CD4-positive, alpha-beta T cell treated with Interleukin-2 at 100 ng/mL for 4 hours (primary cell): ENCODE measurements at places on chromosomes 4 and X.

DNA sequence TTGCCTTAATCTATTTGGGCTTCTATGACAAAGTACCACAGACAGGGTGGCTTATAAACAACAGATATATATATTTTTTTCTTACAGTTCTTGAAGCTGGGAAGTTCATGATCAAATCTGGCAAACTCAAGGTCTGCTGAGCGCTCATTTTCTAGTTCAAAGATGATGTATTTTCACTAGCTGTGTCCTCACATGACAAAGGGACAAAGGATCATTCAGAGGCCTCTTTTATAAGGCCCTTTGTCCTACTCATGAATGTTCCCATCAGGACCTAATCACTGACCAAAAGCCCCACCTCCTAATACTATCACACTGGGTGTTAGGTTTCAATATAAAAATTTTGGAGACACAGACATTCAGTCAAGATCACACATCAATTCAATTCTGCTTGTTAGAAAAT, 2025.2 kb downstream of the PCDH7 start:
- no peak for DNase-seq

DNA sequence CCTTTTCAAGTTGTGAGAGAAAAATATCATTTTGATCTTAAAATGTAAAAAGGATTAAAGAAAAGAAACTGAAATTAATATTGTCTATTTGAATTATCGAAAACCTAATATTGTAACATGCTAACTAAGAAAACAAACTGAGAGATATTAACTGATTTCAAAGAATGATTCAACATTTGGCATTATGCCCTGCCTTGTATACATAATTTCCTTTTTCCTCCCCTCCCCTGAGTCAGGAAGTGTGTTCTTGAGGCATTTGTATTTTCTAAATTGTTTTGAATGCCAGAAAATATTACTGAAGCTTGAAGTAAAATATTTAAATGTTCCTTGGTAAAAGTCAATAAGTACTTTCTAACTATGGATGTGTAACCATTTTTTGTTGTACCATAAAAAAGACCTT, 49.4 kb downstream of the RPS6KA3 start:
- DNase-seq = peak; percentile 44

- no peak for DNase-seq
These were observed 2067.7 kb downstream of the ARAP2 start for GRCh38 chr4:34176609-34177008.

- no peak for DNase-seq
These were observed 26.5 kb upstream of the MANBA start for GRCh38 chr4:102787096-102787881.

DNA sequence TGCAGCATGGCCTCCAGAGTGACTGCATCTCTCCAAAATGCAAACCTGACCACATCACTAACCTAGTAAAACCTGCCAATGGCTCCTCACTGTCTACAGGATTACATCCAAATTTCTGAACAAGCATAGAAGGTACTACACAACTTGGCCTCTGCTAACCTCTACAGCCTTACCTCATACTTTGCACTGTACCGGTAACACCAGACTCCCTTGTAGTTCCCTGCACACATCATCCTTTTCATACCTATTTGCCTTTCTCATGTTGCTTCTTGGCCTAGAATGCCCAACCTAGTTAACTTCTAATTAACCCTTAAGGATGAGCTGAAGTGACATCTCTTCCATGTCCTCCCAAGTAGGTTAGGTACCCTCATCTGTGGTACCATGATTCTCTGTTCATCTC, 33.4 kb upstream of the KCNE5 start:
- DNase-seq = no peak

DNA sequence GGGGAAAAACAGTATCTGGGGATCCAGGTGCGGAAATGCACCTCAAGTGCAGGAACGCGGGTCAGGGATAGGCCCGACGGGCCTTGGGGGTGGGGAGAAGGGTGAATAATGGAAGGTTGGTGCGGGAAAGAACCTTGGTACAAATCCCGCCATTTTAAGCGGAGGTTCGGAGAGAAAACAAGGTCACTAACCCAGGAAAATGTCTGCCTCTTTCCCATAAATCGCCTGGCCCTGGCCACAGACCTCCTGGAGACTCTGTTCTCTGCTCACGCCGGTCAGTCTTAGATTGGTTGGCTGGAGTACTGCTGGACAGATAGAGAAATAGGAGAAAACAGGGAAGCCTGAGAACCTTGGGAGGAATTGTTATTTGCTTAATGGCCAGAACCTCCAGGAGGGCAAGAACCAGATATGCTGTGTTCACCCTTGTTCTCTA, 897 bp upstream of the FBXL5 start:
- no peak for DNase-seq

GRCh38 chrX:5307416-5307815, 921.3 kb downstream of the NLGN4X start:
- no peak for DNase-seq

GRCh38 chr4:69731241-69731640, 29.2 kb downstream of the SULT1B1 start:
- no peak for DNase-seq

DNA sequence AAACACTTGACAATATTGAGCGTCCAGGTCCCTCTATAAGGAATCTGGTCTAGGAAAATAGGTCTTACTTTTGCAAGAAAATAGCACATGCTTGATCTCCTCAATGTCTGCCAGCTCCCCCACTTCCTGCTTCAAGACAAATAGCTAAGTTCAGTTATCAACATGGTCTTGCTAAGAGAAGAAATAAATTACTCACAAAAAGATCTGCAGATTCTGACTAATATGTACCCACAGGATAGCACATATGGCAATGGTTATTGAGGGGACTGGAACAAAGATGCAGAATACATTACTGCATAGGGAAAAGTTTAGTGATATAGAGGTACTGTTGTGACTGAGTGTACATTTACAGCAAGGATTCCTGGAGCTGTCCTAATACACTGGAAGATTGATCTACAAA, 457.5 kb upstream of the GRID2 start:
- no peak for DNase-seq

- DNase-seq = no peak
These were observed 181.2 kb downstream of the ARHGAP10 start for GRCh38 chr4:147913137-147913536.

- DNase-seq = no peak
These were observed 2.7 kb downstream of the PTPN13 start for GRCh38 chr4:86596807-86597206.

GRCh38 chr4:25449270-25449669, 72.2 kb downstream of the ANAPC4 start:
- no peak for DNase-seq

DNA sequence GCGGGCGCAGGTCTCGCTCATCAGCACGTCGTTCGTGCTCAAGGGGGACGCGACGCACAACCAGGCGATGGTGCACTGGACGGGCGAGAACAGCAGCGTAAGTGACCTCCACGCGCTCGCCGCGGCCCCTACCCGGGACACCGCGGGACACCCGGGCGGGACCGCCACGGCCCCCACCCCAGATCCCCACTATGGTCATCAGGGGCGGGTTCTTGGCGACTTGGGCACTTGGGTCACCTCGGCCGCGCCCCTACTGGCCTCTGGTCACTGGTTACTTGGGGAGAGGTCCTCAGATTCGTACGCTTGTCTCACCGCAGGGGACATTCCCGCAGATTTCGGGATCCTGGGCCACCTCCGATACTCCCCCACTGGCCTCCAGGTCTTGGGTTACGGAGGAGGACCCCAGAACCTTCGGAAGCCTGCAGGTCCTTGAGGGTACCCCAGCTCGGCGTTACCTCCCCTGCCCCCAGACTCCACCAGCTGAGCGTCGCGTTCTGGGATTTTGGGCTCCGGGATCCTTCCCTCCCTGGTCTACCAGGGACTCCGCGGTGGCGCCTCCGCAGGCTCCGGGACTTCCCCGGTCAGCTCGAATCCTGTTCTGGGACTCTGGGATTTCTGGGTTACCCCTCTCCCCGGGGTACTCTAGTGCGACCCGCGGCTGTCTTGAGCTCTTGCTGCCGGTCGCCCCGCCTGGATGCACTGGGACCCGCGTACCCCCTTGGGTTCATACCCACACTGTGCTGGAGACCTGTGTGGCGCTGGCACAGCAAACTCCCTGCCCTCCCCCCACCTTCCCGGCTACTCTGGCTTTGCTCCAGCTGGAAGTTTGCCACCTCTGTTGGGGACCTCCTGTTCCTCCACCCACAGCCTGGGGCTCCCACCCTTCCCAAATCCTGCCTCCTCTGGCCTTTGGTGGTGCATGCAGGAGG, 956 bp downstream of the SORCS2 start:
- no peak for DNase-seq

DNA sequence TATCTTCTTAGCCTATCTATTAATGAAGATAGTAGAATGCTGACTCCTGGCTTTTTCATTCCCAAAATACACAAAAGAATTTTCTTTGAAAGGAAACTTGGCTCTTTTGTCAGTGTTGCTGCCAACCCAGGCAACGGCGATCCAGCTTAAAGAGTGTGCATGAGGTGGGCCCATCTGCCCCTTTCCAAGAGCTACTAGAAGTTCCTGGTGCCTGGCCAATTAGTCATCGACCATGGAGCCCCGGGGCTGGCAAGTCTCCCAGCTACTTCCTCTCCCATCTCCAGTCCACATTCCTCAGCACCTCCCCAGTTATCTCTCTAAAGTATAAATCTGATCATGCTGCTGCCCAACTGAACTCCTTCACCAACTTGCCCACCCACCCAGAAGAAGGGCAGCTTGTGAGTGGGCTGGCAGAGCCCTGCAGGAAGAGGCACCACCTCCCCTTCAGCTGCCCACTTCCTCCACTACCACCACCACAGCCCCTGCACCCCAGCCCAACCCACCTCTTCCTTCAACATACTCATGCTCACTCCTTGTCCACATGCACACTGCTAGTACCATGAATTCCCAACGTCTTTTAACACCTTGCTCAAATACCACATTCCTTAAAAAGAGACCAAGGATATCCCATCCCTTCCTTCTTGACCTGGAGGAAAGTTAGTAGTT, 158.2 kb upstream of the MAP3K15 start:
- DNase-seq = no peak

DNA sequence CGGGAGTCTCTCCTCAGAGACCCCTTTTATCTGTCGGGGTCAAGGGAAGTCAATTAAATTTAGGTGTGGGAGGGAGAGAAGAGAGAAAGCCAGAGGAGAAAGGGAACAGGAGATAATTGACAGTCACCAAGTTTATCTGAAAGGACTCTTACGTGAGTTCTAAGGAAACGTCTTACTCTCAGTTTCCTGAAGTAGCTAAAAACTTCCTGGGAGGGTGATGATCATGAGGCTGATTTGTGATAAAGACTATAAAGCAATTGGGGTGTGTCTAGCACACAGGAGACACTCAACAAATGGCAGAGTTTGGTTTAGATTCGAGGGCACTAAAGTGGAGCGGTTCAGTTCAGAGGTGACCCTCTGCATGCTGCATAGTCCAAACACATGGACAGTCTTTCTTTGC, 254.1 kb downstream of the FBXW7 start:
- DNase-seq = peak; percentile 18

GRCh38 chr4:150974750-150975149, 40.3 kb downstream of the LRBA start:
- no peak for DNase-seq

GRCh38 chr4:149223659-149224058, 592.0 kb downstream of the IQCM start:
- DNase-seq = no peak

GRCh38 chr4:14254926-14255325, 627.4 kb upstream of the BOD1L1 start:
- no peak for DNase-seq

GRCh38 chr4:53943345-53944085, 120.9 kb downstream of the CHIC2 start:
- no peak for DNase-seq

GRCh38 chr4:98873059-98873458, 55.9 kb downstream of the EIF4E start:
- no peak for DNase-seq

DNA sequence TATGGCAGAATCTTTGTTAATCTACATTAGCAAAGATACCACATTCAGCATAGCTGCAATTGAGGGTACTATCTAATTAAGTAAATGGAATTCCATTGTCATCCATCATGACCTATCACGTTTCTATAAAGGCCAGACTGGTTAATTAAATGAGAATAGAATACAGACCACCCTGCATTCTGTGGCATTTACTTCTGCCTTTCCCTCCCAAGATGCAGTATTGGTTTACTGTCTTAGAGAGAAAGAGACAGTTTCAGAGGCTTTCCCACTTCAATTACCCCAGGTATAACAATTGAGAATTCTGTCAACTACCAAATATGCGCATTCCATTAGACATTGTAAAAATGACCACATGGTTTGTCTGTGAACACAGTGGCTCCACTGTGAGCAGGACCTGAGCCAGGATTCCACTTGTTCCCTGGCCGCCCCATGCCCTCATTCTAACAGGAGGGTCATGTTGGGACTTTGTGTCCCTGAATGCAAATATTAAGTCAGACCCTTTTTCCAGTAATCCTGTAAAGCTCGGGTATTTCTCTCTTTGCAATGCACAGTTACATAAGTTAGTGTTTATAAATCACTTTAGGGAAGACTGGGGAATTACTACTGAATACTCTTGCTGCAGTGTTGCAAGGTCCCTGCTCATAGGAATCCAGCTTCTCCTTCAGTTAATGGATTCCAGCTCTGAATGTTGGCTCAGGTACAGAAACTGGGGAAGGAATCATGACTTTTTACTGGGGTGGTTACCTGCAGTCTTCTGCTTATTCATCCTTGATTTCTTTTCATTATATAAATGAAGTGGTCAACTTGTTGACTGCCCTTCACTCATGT, 261.0 kb downstream of the PDGFC start:
- no peak for DNase-seq

DNA sequence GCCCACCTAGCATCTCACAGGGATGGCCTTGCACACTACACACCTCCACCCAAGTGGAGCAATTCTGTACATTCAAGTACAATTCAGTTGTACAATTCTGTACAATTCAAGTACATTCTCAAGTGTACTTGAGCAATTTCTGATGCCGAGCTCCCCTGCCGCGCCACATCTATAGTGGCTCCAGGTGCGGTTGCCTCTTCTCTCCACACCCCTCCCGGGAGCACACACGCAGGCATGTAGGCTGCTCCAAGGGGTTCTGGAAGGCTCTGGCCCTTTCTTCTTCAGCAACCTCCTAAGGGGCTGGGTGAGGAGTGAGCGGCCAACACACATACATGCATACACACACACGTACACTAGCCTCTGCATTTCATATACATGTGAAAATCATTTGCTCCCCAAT, 18.9 kb upstream of the DUSP9 start:
- DNase-seq = no peak

DNA sequence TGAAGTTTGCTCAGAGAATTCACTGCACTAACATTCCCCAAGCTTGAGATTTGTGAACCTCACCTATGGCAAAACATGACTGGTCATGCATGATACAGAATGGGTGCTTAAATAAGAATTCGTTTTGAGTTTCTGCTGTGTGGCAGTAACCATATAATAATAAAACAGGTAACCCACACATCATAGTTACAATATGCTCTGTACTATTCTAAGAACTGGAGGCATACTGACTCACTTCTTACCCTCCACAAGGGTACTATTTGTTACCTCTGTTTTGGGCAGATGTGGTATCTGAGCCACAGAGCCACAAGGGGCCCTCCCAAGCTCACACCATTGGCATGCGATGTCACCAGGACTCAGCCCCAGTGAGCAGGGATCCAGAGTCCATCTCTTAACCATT, 17.6 kb downstream of the SLC2A9 start:
- DNase-seq = no peak
